ENCODE measurements at places on chromosomes 1 and 21.

DNA sequence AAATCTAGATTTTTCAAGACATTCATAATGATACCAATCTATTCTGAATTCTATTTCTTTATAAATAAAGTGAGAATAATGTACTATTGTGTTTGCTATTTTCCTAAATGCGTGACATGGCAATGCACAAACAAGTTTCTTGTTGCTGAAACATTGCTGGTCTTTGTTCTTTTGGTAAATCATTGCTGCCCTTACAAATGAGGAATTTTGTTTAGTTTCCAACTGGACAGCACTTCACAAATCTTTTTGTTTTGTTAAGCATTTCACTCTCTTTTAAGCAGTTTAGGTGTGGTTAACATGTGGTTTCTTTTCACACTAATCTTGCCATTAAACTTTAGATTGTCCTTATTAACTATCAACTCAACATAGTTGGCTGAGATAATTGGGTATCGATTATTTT, 94.6 kb downstream of the LRRC7 start:
- DNase-seq = no peak

- no peak for DNase-seq
These were observed 52.2 kb downstream of the ACP6 start for GRCh38 chr1:147618077-147618569.

DNA sequence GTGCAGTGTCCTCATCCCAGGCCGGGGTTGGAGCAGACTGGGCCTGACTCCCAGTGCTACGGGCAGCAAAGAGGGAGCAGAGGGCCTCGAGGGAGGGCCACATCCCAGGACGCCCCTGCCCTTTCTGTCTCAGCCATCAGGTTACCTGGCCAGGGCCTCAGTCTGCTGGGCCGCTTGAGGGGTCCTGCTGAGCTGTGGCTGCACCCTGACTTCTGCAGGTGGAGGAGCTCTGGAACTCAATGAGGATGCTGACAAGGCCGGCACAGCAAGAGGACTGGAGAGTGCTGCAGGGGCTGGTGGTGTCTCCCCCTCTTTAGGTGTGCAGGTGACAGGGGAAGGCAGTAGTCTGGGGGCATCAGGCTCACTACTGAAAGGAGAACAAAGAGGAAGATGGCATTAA, 3.3 kb downstream of the ZNF692 start:
- DNase-seq = no peak

GRCh38 chr1:9680828-9681227, 29.3 kb downstream of the PIK3CD start:
- no peak for DNase-seq

- DNase-seq = no peak
These were observed 12.1 kb downstream of the ATP6V1G3 start for GRCh38 chr1:198528364-198528763.

GRCh38 chr1:243799908-243800307, 50.1 kb downstream of the AKT3 start:
- no peak for DNase-seq

DNA sequence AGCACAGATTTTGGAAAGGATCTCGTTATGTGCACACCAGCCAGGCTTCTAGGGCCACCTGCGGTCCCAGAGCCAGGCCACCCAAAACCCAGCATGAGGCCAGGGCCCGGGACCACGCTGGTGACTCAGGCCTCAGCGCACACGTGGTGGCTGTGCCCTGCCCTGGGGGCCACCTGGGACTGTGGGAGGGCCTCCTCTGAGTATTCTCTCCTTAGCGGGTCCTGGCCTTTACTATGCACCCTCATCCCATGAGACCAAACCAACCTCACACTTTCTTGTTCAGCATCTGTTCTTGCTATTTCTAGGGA, 9.9 kb downstream of the WNT9A start:
- no peak for DNase-seq

GRCh38 chr1:44719318-44719717, 11.7 kb downstream of the RNU5D-1 start:
- no peak for DNase-seq

DNA sequence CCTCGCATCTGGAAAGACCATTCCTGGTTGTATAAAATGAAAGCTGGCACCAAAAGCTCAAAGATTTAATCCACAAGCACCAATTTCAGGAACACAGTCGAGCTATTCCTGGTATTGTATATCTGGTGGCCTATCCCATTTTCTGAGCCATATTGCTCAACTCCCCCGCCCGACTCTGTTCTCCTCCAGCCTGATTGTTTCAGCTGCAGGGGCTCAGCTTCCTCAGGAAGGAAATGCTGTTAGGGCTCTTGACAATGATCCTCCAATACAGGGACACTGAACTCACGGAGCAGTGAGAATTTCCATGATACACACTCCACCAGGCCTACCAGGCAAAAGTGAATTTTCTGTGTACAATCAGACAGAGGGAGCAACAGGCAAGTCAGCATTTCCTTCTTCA, 16.9 kb upstream of the TDRD10 start:
- no peak for DNase-seq

Measured in HCT116 (cell line).